ENCODE measurements at places on chromosomes 1 and 21.

- DNase-seq = no peak
These were observed 34.3 kb upstream of the PSMG1 start for GRCh38 chr21:39217356-39218081.

DNA sequence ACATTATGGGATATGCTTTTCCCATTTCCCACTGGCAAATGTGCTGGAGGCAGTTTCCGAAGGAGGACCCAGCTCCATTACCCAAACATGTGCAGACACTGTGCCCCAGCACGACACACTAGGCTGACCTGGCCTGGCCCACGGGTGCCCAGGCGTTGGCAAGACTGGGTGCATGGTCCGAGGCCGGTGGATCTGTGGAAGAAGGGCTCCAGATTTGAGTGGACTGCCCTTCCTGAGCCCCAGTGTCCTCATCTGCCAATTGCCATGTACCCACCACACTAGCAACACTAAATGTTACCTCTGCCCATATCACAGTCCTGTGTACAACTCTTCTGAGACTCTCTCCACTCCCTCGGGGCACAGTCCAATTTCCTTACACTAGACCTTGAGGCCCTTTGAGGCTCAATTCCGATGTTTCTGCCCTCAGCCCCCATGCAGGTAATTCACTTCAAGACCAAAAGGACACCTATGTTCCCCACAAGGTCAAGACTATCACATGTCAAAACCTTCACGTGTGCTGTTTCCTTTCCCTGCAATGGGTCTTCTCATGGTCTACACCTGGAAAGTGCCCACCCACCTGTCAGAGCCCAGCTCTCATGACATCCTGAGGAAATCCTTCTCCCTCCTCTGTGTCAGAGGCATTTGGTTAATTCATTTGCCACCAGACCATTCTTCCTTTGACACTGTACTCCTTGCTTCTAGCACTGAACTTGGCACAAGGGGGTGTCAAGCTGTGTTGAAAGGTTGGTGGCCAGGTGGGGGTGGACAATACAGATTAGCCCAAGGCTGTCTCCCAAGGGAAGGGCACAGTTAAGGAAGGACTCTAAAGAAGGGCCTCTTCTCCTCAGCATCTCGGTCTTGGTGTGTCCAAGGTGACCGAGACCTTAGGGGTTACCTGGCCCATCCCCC is 124.9 kb downstream of the DMRTB1 start:
- no peak for DNase-seq

GRCh38 chr21:38487901-38488639 is 10.2 kb downstream of the ERG start:
- no peak for DNase-seq

DNA sequence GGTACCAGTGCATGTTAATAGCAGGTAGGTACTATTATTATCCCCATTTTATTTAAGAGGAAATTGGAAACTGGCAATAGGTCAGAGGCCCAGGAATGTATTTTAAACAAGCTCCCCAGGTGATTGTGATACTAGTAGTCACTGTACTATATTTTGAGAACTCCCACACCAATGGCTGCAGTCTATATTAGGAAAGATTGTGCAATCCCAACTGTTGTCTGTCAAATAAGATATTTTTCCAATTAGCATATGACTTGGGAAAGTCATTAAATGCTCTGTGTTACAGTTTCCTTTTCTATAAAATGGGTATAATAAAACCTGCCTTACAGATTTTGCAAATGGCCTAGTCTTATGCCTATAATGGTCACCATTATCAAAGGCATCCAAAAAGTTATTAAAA is 94.2 kb upstream of the DMRTA2 start:
- no peak for DNase-seq

GRCh38 chr1:155453141-155453540 is 109.5 kb downstream of the ASH1L start:
- no peak for DNase-seq

GRCh38 chr1:43786201-43786958 is 79.0 kb downstream of the ST3GAL3 start:
- no peak for DNase-seq

DNA sequence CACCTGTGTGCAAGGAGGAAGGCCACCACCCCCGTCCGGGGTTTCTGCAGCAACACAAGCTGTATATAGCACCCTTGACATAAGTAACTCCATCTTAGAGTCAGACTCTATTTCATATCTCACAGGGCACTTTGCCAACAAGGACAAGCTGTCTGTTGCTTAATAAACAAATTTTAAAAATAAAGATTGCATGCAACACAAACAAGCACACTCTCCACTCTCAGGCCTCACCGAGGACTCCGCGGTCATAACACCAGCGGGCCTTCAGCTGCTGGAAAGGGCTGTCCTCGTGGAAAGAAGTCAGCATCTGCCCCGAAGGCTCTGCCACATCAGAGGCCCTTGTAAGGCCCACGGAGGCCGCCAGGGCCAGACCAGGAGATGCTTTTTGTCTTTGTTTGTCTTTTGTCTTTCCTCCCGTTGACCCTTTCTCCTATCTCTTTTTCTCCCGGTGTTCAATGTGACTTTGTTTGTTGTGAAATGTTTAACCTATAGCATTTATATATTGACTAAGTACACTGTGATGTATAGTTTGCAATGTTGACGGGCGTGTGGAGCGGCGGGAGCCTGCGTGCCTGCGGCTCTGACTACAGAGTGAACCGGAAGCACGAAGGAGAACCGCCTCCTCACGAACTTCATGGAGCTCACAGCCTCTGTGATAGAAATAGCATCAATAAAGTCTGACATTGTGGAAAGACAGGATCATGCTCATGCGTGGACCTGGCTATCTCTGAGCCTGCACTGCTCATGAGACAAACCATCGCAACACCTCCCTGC is 24.1 kb downstream of the MEGF6 start:
- DNase-seq = peak; percentile 52

GRCh38 chr1:99784143-99784542 is 17.7 kb upstream of the FRRS1 start:
- no peak for DNase-seq

GRCh38 chr1:111653709-111654108 is 34.1 kb downstream of the RAP1A start:
- DNase-seq = no peak

DNA sequence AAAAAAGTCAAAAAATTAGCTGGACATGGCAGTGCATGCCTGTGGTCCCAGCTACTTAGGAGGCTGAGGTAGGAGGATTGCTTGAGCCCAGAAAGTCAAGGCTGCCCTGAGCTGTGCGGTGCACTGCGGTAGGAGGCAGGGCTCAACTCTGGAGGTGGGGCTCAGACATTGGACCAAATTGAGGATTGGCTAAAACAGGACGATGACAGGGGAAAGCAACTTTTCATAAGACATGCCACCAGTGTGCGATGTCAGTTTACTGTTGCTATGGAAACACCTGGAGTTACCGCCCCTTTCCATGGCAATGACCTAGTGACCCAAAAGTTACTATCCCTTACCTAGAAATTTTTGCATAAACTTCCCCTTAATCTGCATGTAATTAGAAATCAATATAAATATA is 85.3 kb downstream of the DISP3 start:
- DNase-seq = no peak

DNA sequence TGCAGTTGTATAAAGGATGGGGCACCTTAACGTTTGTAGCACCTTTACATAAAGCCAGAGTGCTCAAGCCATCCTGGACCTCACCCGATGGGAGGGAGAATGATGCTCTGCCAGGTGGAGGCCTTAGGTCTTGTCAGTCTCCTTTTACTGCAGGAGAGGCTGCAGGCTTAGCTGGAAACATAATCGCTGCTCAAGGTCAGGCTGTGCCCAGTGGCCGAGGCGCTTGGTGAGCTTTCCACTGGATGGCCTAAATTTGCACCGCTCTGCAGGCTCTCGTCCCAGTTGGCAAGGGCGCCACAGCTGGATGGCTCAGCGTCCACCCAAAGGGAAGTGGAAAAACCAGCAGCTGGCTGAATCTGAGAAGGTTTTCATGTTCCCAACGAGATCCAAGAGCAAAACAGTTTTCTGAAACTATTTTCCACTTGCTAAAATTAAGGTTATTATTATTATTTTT is 438.9 kb downstream of the CAMTA1 start:
- no peak for DNase-seq

GRCh38 chr1:112144733-112145426 is 155.4 kb upstream of the KCND3 start:
- no peak for DNase-seq

DNA sequence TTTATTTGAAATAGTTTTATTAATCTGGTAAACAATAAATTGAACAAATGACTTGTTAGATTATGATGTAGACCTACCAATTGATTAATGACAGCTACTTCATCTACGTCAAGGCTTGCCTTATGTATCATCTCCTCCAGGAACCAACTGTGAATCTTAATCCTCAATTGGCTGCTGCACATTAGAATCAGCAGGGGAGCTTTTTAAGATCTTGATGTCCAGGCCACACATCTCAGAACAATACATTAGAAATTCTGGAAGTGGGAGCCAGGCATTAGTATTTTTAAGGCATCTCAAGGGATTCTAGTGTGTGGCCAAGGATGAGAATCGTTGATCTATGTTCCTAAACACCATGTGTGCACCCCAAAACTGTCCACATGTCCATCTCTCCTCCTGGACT is 52.0 kb upstream of the LYPLAL1 start:
- no peak for DNase-seq

DNA sequence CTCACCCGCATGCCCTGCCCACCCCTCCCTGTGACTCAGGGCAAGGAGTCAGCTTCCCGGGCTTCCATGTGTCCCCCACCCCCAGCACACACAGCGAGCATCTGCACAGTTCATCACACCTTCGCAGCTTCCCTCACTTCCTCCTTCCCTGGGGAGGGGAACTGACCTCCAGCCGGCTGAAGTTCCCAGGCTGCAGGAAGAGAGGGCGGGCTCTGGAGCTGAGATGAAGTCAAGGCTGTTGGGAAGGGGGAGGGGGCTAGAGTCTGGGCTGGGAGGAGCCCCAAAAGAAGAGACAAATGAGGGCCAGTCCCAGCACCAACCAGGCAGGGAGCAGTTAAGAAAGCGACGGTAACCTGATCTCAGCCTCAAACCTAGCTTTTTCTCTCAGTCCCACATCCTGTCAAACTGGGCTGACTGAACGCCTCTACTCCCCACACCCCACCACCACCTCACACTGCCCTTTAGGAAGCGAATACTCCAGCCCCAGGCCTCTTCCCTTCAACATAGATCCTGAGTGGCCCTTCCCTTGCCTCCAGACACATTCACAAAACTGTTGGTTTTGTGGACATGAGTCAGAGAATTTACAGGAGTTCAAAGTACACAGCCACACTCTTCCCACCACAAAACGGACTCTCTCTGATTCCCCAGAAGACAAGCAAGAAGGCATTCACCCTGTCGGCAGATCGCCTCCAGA is 1.8 kb downstream of the RHOC start:
- DNase-seq = peak; percentile 99

DNA sequence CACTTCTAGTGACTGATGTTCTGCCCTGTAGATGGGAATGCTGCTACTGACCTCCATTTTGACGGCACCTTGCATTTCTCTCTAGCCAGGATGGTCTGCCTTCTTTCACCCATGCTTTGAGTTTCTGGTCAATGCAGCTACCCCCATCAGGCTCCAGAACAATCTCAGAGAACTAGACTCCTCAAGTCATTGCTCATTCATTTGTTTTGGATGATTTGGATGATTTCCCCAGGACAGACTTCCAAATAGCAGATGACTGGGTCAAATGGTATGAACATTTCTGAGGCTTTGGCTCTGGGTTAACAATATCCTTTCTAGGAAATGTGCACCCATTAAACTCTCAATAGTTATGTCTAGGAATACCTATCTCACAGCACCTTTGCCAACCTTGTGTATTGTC is 63.9 kb downstream of the CSMD2 start:
- DNase-seq = peak; percentile 48

- peak; percentile 25 for DNase-seq
These were observed 6.2 kb downstream of the TRAF5 start for GRCh38 chr1:211332830-211333229.

GRCh38 chr1:93675931-93676330 is 5.7 kb downstream of the BCAR3 start:
- DNase-seq = no peak

- DNase-seq = peak; percentile 33
These were observed 2.4 kb upstream of the TAF1A start for GRCh38 chr1:222592171-222592570.

DNA sequence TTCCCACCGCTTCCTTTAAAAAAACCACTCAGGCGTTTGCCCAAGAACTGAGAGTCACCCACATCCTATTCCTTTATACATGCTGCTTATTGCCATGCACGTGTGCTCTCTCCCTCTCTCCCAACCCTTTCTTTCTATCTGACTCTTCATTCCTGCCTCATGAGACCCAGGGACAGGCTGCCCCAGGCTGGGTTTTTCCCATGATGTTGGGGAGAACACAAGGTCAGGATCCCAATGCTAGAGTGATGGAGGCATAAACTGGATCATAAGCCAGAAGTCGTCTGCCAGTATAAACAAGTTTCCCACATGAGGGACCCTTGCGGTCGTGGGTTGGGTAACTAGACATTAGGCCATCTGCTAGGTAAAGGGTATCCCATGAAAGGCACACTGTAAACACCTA is 64.9 kb downstream of the CD2 start:
- DNase-seq = no peak

GRCh38 chr1:240993004-240993403 is 364.0 kb downstream of the RGS7 start:
- no peak for DNase-seq

- DNase-seq = no peak
These were observed 623 bp downstream of the RPL22 start for GRCh38 chr1:6198646-6199297.

DNA sequence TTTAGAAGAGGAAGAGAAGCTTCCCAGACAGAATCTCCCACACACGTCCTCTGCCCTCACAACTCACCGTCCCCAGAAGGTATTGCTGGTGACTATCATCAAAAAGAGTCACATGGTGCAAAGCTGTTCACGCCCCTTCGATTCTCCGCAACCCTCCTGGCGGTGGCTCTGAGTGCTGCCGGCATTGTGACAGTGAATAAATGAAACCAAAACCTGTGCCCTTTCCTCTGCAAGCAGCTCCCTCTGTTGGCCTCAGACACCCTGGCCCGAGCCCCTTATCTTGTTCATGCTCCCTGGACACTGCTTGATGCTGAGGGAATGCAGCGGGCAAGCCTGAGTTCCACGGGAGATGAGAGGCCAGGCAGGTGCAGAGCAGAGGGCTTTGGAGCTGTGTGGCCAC is 510.3 kb downstream of the NPHP4 start:
- DNase-seq = no peak

GRCh38 chr1:67460676-67461500 is 30.7 kb upstream of the SERBP1 start:
- DNase-seq = no peak

- no peak for DNase-seq
These were observed at the start of gene TNFRSF4 for GRCh38 chr1:1213345-1214265. TSS of gene TNFRSF4 (minus strand) at chr1:1214153. CDS start at chr1:1214127, 26 bp downstream.

- no peak for DNase-seq
These were observed 175.5 kb downstream of the PGBD5 start for GRCh38 chr1:230250666-230251065.

DNA sequence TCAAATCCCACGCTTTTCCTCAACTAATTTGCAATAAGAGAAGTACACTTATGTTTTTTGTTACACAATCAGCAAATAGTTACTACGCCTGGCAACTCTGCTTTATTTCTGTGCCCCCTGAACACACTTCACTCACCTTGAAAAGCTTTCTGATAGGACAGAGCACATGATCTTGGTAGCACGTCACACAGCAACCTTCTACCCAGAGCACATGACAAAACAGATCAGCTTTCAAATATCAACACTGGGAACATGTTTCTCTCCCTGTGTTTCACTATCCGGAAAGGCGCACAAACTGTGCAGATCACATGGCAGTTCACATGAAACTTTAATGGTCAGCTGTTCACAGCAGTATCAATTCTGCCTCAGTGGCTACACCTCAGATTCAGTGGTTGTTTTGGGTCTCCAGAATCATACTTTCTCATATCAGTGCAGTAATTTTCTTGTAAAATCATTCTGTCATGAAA is 2.2 kb downstream of the SLC19A2 start:
- peak; percentile 76 for DNase-seq
